ENCODE measurements at places on chromosomes 7 and 10.

- no peak for DNase-seq
Measured at GRCh38 chr7:17530244-17530643, 231.8 kb downstream of the AHR start.

DNA sequence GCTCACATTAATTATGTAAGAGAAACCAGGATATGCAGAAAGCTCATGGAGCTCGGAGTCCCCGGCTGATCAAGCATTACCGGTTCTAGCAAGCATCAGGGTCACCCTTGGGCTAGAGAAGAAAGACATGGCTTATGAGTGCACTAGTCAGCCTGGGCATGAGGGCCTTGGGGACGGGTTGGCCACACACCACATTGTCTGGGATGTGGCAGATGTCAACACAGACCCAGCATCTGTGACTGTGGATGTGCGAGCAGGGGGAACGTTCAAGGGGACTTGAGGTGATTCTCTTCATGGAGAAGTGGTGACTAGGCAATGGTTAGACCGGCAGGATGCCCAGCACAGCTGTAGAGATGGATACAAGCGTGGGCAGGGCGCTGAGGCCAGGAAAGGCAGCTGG, 13.7 kb downstream of the ZMIZ2 start:
- no peak for DNase-seq

- no peak for DNase-seq
Measured at GRCh38 chr10:103985726-103986125, 18.8 kb downstream of the SLK start.

- no peak for DNase-seq
Measured at GRCh38 chr7:101718363-101719122, 89.4 kb upstream of the MYL10 start.

- DNase-seq, result no peak
Measured at GRCh38 chr7:101698964-101699363, 69.9 kb upstream of the MYL10 start.

DNA sequence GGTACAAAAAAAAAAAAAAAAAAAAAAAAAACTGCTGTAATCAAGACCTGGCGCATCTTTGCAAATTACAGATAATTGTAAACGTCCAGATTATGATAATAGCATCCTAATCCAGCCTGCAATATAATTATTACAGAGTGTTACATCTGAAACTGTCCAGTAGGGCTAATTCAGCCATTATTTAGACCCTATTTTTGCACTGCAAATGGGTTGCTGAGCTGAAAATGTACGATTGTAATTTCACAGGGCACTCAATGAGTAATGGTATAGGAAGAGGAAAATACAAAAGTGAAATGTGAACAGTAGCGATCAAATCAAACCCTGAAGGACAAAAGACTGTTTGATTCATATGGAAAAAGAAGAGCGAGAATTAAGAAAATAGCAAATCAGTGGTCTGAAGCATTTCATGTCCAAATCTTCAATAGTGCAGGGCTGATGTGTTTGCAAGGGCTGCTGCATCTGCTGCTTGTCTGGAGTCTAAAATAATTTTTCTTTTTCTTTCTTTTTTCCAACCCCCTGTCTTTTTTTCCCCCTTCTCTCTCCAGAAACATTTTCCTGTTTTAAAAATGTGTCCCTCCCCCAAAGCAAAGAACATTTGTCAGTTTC, 8.9 kb downstream of the DLX6 start:
- DNase-seq, result no peak

DNA sequence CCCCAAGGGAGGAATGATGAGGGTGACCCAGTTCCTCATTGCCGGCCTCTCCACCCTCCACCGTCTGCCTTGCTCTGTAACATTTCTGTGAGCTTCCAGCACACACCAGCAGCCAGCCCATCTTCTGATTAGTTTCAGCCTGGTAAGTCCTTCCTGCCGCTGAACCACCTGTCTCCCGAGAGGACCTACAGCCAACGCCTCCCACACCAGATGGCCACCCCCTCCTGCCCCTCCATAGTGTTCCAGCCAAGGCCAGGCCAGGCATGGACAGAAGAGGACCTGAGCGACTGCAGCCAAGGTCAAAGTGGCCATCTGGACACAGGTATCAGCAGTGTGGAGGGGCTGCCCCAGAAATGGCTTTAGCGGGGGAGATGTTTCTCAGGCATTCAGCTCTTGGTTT, 170.7 kb upstream of the CTBP2 start:
- no peak for DNase-seq

GRCh38 chr7:25881317-25882037, 270.5 kb upstream of the NFE2L3 start:
- no peak for DNase-seq

DNA sequence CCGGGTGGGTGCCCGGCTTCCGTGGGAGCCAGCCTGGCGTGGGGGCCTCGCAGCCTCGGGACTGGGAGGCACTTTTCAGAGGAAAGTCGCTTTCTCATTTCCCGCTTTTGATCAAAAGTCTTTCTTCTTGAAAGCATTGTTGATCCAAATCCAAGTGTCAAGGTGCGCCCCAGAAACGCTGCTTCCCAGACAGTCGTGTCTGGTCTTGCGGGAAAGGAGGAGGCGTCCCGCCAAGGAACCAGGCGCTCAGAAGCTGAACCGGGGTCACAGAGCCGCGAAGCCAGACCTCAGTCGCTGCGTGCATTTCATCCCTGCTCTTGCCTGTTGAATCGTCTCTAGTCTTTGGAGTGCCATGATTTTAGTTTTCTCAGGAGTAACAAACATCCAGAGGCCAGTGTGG, 1.1 kb upstream of the BNIP3 start:
- DNase-seq, result no peak

DNA sequence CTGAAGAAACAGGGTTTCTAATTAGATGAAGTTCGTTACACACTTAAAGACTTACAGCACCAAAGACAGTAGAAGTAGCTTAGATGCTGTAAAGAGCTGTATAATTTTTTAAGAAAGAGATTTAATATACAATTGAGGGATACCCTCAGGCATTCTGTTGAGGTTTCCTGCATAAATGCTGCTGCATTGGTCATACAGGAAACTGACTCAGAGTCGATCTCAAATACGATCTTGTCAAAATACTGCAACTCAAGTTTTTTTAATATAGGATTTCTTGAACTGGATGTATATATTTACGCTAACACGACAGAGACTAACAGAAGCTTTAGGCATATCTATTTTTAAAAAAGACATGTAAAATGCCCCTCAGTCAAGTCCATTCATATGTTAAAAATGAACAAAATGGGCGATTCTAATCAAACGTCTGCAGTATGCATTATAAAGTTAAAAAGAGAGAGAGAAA, 2.4 kb upstream of the ARID5B start:
- DNase-seq, result no peak

DNA sequence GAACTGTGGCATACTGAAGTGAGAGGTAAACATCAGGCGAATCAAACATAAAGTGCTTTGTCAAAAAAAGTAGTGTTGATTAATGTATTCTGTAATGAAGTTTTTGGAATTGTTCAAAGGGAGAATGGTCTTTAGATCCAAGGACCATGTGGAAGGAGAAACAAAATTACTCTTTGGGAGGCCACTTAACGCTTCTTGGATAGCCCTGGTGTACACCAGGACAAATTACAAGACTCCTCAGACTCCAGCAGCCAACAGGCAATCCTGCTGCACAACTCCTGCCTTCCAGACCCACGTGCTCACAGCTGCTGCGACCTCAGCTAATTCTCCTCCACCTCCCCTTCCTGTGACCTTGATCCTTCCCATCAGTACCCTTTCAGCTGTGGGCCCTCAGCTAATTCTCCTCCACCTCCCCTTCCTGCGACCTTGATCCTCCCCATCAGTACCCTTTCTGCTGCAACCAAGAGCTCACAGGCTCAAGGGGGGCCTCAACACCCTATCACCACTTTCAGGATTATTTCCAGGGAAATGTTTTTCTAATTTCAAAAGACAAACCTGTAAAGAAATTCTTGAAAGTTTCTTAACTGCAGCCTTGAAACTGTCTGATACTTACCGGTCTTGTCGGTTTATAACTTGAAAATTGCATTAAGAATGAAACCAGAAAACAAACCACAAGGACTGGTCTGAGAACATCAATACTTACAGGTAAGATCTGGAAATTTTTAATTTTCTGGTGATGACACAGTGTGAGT, 29.7 kb upstream of the DDC start:
- peak; percentile 17 for DNase-seq

GRCh38 chr7:115146148-115146547, 224.3 kb downstream of the MDFIC start:
- DNase-seq, result no peak

DNA sequence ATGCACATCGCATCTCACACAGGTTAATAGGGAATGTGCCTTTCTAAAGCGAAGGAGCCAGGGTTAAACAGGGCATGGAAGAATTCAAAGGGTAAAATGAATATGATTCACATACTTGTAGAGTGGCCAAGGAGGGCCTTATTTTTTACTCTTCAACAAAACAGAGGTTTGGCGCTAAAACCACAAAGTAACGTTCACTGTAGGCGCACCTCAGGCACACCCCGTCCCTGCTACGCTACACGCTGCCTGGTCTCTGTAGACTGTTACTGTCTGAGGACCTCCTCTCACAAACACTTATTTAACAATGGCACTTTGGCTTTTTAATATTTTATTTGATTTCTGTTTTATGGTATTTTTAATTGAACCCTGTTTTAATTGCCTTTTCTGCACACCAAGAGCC, 462.1 kb upstream of the GALNT17 start:
- DNase-seq, result no peak

DNA sequence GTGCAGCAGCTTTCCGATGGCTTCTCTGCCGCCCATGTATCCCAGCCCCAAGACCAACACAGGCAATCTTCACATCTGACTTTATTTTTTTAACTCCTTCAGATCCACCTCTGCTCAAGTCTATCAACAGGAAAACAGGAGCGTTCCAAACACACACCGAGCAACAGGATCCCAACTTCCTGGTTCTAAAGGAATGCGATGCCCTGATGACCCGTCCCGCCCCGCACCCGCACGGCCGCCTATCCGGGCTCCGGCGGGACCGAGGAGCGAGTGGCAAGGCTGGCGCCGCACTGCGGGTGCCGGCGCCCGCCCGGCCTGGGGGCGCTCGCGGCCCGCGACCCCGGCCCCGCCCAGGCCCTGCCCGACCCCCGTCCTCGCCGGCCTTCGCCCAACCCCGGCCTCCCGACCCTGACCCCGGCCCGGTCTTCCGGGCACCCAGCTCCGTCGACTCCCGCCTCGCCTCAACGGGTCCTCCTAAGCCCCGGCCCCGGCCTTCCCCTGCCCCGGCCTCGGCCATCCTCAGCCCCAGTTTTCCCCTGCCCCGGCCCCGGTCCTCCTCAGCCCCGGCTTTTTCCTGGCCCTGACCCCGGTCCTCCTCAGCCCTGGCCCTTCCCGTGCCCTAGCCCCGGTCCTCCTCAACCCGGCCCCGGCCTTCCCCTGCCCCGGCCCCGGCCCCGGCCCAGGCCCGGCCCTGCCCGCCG, 730 bp downstream of the LARP4B start:
- peak; percentile 40 for DNase-seq

GRCh38 chr7:96827701-96828100, 118.1 kb upstream of the SEM1 start:
- no peak for DNase-seq

DNA sequence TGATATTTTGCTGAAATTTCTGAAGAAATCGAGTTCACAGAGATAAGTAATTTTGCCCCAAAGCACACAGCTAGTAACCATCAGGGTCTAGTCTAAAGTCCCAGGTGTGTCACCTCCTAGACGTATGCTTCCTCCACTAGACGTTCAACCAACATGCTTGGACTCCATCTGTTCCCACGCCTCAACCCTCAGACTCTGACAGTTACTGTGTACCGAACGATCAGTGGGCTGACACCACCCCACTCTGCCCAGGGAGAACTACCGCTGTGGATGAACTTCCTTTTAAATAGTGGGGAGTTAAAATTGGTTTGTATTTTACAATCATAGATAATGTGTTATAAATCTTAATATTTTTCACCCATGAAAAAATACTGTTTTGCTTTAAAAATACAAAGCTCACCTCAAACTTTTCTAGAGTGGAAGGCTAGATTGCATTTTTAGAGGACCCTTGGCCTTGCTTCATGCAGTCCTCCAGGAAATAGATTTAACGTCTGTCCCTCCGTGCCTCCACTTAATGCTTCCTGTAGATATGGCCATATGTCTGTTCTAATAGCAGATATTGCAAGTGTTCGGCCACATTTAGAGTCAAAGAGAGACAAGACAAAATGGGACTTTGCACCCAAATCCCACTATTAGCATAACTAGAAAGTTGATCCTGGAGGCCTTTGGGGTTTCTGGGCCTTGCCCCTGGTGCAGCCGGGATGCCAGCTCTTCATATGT, 91.4 kb upstream of the ZPBP start:
- DNase-seq, result no peak

DNA sequence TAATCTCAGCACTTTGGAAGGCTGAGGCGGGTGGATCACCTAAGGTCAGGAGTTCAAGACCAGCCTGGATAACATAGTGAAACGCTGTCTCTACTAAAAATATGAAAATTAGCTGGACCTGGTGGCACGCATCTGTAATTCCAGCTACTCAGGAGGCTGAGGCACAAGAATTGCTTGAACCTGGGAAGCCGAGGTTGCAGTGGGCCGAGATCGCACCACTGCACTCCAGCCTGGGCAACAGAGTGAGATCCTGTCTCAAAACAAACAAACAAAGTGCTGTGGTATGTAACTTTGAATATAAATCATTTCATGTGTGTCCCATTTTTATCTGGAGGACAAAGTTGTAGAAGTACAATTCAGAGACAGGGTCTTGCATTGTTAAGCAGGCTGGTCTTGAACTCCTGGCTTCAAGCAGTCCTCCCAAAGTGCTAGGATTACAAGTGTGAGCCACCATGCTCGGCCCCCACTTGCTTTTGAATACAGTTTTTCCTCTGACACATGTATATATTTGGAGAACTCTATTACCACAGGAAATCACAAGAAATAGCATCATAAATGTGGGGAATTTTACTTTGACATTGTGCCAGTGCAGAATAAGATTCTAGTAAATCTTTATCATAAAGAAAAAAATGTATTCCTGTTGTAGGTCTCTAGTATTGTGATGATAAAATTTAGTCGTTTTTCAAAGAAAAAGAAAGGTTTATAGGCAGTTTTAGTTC, 32.6 kb downstream of the PTPN12 start:
- no peak for DNase-seq

- DNase-seq, result no peak
Measured at GRCh38 chr7:25353196-25353595, 124.9 kb upstream of the NPVF start.

DNA sequence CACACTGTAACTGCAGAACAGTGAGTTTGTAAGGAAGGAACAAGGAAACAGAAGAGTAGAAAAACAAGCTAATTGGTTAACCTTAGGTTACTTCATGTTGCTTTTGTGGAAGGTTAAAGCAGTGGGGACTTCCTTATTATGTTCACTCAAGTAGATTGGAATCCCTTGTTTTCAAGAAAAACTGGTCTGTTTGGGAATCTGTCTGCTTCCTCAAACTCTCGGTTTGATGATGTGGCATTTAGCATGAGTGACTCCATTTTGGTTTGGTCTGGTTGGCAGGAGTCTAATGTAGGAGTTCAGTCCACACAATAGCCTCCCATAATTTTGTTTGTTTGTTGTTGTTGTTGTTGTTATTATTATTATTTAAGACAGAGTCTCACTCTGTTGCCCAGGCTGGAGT, 3.8 kb upstream of the TRIM56 start:
- no peak for DNase-seq

- no peak for DNase-seq
Measured at GRCh38 chr10:100158044-100158805, 27.6 kb downstream of the ERLIN1 start.

GRCh38 chr7:73896454-73896853, 35.5 kb downstream of the TMEM270 start:
- no peak for DNase-seq

All from stimulated activated CD4-positive, alpha-beta T cell treated with anti-CD3 and anti-CD28 coated beads, Interleukin-15, amount 100 ng/mL, for 24 hours (primary cell).